T-helper 1 cell (primary cell): ENCODE measurements at places on chromosomes 11 and 22.

GRCh38 chr22:48368975-48369525 is 1458.6 kb downstream of the BRD1 start:
- no peak for DNase-seq

- DNase-seq, result no peak
Observed at GRCh38 chr22:37965940-37966664, 12.6 kb downstream of the POLR2F start.

DNA sequence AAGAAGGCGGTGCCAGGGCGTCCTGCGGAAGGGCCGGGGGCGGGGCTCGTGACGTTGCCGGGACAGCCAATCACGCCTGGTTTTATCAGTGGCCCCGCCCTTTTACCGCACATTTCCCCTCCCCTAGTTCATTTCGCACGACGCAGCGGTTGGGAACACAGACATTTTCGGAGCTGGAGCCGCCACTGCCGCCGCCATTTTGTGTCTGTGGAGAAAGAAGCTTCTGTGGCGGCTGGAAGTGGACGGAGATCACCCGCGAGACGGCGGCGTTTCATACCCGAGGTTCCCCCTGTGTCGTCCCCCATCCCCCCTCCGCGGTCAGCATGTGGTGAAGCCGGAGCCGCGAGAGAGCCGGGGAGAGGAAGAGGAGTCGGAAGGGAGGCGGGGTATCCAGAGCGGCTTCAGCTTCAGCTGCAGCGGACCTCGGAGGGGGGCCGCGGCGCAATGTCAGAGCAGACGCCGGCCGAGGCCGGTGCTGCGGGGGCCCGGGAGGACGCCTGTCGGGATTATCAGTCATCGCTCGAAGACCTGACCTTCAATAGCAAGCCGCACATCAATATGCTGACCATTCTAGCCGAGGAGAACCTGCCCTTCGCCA is at the start of gene PCF11:
Gene PCF11, plus strand, starts transcription at position 136 of the 598 bp plus-strand sequence. Its CDS starts 309 bp downstream, at position 445.
- DNase-seq, result no peak

- no peak for DNase-seq
Observed at GRCh38 chr11:35182317-35182939, 43.5 kb downstream of the CD44 start.

GRCh38 chr11:68970921-68971636 is 9.7 kb downstream of the MRGPRD start:
- DNase-seq, result no peak

GRCh38 chr11:78802058-78802761 is 227.5 kb upstream of the NARS2 start:
- no peak for DNase-seq

DNA sequence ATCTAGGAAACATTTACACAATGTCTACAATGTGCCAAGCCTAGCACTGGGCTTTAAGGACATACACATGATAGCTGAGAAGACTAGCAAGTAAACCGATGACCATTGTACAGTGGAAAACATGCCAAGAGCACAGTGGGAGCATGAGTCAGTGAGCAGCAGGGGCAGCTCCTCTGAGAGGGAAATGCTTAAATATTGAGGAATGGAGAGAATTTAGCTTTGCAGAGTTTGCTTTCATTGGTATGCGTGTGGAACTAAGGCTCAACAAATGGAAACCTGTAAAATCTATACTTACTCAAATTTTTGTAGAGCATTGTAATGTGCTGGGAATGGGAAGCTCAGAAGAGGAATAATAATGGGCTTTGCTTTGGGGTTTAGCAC is 282.3 kb downstream of the ST3GAL4 start:
- DNase-seq, result no peak

- DNase-seq, result no peak
Observed at GRCh38 chr22:25848954-25849353, 107.0 kb downstream of the MYO18B start.

DNA sequence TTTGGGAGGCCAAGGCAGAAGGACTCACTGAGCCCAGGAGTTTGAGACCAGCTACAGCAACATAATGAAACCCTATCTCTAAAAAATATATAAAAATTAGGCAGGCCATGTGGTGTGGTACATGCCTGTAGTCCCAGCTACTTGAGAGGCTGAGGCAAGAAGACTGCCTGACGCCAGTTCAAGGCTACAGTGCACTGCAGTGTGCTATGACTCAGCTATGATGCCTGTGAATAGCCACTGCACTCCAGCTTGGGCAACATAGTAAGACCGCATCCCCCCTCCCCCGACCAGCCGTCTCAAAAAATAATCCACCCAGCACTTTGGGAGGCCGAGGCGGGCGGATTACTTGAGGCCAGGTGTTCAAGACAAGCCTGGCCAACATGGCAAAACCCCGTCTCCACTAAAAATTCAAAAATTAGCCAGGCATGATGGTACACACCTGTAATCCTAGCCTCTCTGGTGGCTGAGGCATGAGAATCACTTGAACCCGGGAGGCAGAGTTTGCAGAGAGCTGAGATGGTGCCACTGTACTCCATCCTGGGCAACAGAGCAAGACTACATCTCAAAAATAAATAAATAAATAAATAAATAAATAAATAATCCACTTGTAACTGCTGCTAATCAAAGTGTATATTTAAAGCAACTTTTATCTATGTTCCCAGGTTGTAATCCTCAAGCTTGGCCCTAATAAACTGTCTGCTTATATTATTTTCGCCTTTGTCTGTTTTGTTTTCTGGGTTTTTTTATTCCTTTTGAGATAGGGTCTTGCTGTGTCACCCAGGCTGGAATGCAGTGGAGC is 7.8 kb downstream of the HPS5 start:
- DNase-seq, result no peak

GRCh38 chr11:119625206-119625978 is 103.6 kb downstream of the NECTIN1 start:
- no peak for DNase-seq

DNA sequence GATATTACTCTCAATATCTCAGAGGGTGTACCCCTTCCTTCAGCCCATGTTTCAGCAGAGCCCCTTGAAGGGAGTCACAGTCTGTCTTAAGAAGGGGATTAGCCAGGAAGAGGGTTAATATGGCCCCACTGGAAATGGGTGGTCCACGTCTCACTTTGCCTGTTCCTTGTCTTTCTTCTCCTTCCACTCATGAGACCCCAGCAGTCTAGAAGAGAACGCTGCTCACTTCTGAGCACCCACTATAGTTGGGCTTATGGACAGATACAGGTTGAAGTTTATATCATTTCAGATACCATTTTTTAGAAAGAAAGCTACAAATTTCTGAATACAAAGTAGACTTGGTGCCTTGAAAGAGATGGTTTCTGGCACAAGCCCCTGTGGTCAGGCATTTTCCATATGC is 139.3 kb upstream of the API5 start:
- no peak for DNase-seq

GRCh38 chr22:32649515-32650200 is 151.8 kb upstream of the TIMP3 start:
- DNase-seq, result no peak

DNA sequence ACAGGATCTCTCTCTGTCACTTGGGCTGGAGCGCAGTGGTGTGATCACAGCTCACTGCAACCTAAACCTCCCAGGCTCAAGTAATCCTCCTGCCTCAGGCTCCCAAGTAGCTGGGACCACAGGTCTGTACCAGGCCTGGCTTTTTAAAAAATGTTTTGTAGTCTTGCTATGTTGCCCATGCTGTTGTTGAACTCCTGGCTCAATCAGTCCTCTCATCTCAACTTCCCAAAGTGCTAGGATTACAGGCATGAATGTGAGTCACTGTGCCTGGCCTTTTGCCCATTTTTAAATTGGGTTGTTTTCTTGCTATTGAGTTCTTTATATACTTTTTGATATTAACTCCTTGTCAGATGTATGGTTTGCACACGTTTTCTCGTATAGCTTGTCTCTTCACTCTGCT is 33.0 kb upstream of the PITPNB start:
- DNase-seq, result no peak

DNA sequence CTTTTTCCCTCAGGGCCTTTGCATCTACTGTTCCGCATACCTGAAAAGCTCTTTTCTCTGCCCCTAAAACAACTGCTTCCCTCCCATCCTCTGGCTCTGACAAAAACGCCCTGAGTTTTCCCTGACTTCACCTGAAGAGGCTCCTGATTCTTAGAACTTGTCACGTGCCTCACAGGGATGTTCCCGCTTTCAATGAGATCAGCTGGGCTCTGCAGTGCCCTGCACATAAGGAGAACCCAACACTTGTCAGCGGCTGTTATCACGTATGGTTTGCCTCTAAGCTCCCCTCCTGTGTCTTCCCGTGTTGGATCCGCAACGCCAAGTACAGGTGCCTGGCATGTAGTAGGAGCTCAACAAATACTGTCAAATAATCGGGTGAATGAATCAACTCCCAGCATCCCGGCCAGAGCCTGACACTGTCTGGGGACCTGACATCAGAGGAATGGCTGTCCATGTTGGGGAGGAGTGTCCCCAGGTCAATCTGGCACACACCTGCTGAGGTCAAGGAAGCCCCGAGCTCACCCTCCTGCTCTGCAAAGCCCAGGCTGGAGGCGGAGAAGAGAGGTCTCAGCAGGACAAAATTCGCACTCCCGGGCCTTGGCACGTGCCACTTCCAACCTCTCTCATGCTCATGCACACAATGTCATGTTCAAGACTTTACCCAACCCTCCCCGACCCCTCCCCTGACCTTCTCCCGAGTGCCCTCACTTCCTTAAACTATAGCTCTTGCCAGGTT is 4.2 kb upstream of the GRK2 start:
- DNase-seq, result no peak

GRCh38 chr11:75376175-75376574 is 23.1 kb upstream of the RPS3 start:
- DNase-seq, result no peak

DNA sequence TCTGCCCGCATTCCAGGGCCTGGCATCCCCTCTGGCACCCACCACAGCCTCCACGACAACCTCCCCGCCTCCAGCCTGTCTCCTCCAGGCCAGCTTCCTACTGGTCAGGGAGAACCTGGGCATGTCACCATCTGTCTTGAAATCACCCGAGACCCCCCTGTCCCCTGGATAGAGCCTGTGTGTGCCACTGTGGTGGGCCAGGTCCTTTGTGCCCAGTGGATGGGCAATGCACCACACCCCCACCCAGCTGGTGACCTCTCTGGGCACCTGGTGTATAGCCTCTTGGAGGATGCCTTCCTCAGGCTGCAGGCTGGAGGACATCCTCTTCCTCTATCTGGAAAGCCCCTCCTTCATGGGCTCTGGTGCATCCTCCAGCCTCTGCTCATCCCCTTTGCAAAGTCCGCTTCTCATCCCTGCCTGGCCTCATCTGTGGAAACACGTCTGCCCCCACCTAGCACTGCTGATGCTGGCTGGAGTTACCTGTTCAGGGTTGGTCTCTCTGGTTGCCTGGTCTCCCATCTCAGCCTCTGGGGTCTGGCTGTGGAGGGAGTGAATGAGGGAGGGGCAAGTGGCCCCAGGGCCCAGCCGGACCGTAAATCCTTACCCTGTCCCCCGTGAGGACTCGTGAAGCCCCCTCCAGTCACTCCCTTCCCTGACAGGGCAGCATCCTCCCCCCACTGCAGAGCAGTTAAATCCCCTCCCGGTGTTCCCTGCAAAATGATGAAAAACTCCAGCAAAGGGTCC is 589.6 kb downstream of the TBC1D22A start:
- DNase-seq, result no peak

DNA sequence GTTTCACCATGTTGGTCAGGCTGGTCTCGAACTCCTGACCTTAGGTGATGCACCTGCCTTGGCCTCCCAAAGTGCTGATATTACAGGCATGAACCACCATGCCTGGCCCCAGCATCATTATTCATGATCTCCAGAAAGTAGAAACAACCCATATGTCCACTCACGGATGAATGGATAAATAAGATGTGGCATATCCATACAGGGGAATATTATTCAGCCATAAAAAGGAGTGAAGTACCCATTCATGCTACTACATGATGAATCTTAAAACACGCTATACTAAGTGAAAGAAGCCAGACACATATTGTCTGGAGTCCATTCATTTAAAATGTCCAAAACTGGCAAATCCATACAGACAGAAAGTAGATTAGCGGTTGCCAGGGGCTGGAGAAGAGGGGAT is 79.9 kb upstream of the TCF20 start:
- DNase-seq, result no peak

GRCh38 chr22:49934160-49934890 is 15.9 kb downstream of the CRELD2 start:
- DNase-seq, result peak; percentile 53

GRCh38 chr11:19805827-19806226 is 93.2 kb downstream of the NAV2 start:
- no peak for DNase-seq

DNA sequence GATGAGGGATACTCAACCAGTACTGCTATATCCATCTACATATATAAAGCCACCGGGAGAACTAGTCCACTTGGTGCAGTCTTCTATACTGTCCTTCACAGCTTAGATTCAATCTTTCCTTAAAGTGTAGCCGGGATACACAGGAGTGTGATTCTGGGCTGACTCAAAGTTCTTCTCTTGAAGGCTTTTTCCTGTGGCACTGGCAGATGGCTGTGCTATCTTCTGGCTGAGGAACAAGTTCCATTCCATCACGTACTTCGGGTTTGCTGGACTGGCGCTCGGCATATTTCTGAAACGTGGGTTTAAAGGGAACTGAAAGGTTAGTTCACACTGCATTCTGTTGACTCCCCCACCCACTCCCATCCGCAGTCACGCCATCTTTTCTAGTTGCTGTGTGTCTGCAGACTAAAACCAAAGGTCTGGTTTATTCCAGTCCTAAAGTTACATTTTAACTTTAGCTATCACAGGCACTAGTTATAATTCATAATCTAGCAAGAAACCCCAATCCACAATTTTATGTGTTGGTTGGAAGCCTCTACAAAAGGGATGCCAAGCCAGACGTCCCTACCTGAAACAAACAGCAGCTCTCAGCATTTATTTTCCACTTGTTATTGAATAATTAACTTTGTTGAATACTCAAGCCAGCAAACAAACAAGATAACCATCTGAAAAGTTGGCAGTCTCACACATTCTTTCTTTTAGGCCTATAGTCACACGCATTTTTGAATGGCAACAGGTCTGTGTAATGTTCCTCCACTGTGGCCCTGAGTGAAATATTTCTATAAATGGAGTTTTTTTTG is 7.5 kb upstream of the C11orf65 start:
- no peak for DNase-seq

- DNase-seq, result no peak
Observed at GRCh38 chr11:125380756-125381445, 115.2 kb downstream of the FEZ1 start.

- DNase-seq, result no peak
Observed at GRCh38 chr11:126319374-126319740, 15.5 kb downstream of the DCPS start.

GRCh38 chr11:9669954-9670353 is 6.1 kb downstream of the SWAP70 start:
- no peak for DNase-seq

DNA sequence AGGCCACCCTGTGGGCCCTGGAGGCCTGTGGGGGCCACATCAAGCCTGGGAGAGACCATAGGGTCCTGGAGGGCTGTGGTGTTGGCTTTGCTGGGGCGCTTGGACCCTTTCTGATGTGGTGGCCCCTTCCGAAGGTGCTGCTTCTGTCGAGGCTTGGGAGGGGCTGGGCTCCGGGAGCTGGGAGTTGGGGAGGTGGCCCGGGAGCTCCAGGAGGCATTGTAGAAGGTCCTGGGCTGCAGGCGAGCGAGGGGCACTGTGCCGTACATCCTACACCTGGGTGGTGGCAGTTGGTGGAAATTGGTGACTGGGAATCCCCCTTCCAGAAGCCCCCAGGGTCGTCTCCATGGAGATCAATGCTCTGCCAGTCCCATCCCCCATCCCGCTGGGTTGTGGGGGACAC is 2.6 kb downstream of the PLA2G3 start:
- DNase-seq, result no peak

GRCh38 chr11:4076774-4077173 is 17.8 kb upstream of the RRM1 start:
- no peak for DNase-seq
